ENCODE measurements at places on chromosomes 13 and 19.

DNA sequence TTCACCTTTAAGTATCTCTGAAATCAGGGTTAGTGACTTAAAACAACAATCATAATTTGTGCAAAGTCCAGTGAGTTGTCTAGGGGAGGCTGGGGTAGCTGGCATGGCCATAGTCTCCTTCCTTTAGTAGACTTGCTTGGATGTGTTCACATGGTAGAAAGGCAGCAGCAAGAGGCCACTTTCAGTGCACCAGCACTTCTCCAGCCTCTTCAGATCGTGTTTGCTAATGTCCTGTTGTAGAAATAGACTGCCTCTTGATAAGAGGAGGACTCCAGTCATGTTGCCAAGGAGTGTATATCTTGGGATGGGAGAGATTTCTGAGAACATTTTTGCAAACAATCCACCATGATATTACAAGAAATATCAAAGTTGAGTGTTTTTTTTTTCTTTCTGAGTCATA, 22.9 kb downstream of the WDFY2 start:
- no peak for DNase-seq

- DNase-seq = no peak
Observed at GRCh38 chr13:24234200-24234915, 73.8 kb downstream of the SPATA13 start.

DNA sequence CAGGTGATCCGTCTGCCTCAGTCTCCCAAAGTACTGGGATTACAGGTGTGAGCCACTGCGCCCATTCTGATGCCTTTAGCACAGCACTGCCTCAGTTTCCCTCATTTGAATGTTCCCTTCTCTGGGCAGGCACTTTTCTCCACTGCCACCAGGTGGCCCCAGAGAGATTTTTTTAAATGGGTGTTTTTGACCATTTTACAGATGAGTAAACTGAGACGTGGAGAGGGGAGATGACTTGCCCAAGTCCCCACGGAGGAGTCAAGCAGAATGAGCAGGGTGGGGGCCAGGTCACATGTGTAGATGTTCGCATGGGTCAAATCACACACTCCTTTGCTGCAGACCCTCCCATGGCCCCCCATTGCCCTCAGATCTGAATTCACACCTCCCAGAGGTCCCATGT, 3.2 kb upstream of the PDE4C start:
- DNase-seq = no peak

DNA sequence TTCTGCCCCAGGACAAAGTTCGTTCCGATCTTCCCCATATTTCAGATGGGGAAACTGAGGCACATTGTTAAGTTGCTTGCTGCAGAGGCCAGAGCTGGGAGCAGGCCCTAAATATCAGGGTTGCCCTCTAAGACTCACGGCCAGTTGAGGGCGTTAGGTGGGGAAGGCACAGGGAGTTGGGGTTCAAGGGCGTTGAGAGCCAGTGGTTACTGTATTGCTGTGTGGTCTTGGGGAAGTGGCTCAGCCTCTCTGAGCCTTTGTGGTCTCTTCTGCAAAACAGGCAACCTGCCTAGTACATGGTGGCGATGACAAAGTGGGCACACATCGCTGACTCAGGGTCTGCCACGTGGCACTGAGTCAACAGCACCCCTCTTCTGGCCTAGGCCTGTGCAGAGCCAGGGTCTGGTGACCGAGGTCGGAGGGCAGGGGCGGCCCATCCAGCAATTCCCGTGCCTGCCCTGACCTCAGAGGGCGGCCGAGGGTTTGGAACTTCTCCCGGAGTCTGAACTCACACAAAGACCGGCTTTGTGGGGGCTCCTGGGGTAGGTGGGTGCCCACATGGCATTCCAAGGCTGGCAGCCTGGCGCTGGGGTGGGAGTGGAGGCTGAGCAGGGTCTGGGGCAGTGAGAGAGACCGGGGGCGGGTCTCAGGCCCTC, 10.2 kb downstream of the TNFAIP8L1 start:
- no peak for DNase-seq

GRCh38 chr13:112516218-112516617, 71.7 kb downstream of the TUBGCP3 start:
- no peak for DNase-seq

GRCh38 chr19:45069056-45069455, 7.2 kb downstream of the ZNF296 start:
- DNase-seq = no peak

DNA sequence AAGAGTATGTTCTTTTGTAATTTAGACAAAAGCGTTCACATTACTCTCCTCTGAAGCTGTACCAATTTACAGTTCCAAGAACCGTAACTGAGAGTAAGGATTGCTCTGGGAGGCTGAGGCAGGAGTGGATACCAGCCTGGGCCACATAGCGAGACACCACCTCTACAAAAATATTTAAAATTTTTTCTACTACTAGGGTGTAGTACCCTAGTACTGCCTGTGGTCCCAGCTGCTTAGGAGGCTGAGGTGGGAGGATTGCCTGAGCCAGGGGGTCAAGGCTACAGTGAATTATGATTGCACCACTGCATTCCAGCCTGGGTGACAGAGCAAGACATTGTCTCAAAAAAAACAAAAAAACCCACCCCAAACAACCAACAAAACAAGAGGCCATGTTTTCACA, 12.1 kb upstream of the CYP2A6 start:
- DNase-seq = no peak

DNA sequence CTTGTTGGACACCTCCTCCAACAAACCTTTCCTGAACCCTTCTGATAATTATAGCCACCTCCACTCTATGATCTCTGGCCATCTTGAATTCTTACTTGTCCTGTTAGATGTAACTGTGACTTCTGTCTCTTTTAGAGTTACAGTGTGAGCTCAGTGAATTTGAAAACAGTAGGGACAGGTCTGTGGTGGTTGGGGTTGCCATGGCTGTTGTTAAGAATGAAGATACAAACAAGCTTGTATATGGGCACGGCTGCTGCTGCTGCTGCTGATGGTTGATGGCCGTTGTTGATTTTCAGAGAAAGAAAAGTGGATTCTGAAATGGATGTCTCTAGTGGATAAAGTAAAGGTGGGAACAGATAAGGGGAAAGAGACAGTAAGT, 101.5 kb downstream of the STARD13 start:
- DNase-seq = no peak

- no peak for DNase-seq
Observed at GRCh38 chr13:100944791-100945345, 270.3 kb upstream of the TMTC4 start.

GRCh38 chr13:70784207-70784989, 676.1 kb upstream of the KLHL1 start:
- no peak for DNase-seq

- DNase-seq = no peak
Observed at GRCh38 chr19:48810151-48810550, 678 bp downstream of the BCAT2 start.

- no peak for DNase-seq
Observed at GRCh38 chr19:11377237-11377636, 2.8 kb downstream of the SWSAP1 start.

DNA sequence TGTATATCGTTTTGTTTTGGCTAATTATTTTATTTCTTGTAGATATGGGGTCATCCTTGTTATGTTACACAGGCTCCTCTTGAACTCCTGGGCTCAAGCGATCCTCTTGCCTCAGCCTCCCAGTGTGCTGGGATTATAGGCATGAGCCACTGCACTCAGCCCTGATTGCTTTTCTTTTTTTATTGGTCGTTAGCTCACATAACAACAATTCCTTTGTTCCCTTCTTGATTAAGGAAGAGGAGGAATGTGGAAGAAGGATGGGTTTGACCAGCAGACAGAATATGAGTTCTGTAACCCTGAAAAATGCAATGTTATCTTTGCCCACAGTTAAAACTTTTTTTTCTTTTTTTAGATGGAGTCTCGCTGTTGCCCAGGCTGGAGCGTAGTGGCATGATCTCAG, 11.4 kb downstream of the BRME1 start:
- DNase-seq = no peak

- no peak for DNase-seq
Observed at GRCh38 chr13:38819053-38819452, 132.2 kb downstream of the FREM2 start.

GRCh38 chr19:52621376-52621775, 16.8 kb downstream of the ZNF83 start:
- no peak for DNase-seq

DNA sequence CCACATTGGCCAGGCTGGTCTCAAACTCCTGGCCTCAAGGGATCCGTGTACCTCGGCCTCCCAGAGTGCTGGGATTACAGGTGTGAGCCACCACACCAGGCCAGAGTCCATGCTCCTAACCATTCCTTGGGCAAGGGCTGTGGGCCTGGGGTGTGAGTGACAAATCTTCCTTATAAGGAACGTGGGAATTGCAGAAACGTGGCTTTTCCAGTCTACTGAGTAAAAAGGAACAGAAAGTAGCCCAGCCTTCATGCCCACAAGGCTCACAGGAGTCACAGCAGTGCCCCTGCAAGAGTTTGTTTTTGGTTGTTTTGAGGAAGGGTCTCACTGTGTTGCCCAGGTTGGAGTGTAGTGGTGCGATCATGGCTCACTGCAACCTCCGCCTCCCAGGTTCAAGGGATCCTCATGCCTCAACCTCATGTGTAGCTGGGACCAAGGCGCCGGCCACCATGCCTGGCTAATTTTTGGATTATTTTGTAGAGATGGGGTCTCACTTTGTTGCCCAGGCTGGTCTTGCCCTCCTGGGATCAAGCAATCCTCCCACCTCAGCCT, 5.1 kb downstream of the MYPOP start:
- no peak for DNase-seq

DNA sequence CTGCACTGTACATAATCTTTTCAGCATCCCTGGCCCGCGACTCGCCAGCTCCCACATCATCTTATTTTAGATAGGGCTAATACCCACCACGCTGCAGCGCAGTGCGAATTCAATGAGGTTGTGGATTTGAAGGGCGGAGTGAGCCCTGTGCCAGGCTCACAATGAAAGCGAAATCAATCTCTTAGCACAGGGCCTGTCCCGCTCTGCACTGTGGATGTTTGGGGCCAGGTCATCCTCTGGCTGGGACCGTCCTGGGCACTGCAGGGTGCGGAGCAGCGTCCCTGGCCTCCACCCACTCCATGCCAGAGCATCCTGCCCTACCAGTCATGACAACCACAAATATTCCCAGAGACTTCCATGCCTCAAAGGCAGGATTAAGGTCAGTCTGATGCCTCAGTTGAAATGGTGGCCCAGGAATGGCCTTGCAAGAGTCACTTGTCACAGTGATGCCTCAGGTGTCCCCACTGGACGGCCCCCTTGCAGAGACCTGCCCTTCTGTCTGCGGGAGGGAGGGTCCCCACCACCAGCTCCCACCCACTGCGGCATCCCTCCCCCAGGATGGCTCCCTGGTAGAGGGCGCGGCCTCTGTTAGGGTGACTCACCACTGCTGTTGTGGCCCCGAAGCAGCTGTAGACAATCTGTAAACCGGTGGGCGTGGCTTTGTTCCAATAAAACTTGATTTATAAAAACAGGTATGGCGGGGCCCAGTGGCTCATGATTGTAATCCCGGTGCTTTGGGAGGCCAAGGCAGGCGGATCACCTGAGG, 5.6 kb downstream of the UHRF1 start:
- DNase-seq = no peak

DNA sequence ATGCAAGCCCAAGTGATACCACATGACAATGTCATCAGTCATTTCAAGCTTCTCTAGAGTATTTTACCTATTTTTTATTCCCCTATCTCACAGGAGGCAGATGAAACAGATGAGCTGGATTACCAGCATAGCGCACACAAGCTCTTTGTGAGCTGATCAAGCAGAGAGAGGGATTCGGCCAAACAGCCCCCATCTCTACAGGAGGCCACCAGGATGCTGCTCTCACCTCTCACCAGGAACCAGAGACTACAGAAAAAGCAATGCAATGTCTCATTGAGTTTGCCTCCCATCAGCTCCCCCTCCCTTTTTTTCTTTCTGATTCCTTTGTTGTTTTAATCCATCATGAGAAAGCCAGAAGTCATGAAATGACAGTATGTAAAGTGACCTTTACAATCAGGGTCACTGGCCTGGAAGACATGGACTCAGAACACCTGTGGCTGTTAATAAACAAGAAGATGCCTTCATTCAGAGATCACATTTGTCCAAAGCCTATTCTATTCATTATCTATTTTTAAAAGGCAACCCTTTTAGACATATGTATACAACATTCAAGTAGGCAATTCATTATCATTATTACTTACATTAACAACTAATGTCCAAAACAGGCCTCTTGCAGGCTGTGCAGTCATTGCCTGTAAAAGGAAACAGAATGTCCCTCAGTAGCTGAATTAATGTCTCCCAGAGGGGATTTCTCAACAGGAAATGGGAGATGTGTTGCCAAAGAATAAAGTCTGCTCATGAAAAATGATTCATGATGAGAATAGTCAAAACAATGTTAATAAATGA, 656.6 kb downstream of the TBC1D4 start:
- DNase-seq = no peak

GRCh38 chr13:73142071-73142470, 83.3 kb downstream of the KLF5 start:
- no peak for DNase-seq

GRCh38 chr19:46718934-46719622, 2.2 kb upstream of the PRKD2 start:
- DNase-seq = no peak

DNA sequence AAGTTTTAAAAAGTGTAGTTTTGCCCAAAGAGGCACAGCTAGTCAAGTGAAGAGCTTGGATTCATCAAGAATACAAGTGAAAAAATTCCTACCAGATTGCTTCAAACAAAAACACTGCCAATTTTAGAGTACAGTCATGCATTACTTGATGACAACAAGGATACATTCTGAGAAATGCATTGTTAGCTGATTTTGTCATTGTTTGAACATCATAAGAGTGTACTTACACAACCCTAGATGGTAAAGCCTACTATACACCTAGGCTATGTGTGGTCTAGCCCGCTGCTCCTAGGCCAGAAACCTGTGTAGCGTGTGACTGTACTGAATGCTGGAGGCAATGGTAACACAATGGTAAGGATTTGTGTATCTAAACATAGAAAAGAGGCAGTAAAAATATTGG, 41.1 kb downstream of the TMTC4 start:
- no peak for DNase-seq

DNA sequence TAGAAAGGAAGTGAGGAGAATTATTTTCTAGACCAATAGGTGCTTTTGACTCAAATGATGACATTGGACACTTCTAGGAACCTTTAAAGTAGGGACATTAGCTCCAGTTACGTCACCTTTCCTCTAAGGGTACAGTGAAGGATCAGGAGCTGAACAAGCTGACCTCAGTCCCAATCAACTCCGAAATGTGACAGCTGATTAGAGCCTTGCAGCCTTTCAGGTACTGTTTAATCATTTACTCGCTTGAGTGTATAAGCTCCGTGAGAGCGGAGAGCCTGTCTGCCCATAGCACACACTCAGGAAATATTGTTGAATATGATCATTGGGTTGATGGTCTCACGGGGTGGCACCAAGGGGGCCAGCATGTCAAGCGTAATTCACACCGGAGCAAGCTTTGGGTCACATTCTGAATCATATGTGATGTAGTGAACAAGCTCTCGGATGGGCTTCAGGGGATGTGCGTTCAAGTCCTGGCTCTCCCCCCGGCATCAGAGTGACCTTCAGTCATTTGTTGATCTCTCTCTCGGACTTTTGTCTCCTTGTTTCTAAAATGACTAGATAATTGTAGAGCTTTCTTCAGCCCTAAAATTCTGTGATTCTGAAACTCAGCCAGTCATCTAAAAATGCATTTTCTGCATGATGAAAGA, 141.9 kb downstream of the ZIC5 start:
- no peak for DNase-seq

- DNase-seq = no peak
Observed at GRCh38 chr19:51695702-51696315, 2.7 kb downstream of the SPACA6 start.

- DNase-seq = no peak
Observed at GRCh38 chr19:34989298-34989697, 10.8 kb upstream of the GRAMD1A start.

Measured in frontal cortex (tissue), 4 donors.